ENCODE measurements at places on chromosomes 3 and 15.

DNA sequence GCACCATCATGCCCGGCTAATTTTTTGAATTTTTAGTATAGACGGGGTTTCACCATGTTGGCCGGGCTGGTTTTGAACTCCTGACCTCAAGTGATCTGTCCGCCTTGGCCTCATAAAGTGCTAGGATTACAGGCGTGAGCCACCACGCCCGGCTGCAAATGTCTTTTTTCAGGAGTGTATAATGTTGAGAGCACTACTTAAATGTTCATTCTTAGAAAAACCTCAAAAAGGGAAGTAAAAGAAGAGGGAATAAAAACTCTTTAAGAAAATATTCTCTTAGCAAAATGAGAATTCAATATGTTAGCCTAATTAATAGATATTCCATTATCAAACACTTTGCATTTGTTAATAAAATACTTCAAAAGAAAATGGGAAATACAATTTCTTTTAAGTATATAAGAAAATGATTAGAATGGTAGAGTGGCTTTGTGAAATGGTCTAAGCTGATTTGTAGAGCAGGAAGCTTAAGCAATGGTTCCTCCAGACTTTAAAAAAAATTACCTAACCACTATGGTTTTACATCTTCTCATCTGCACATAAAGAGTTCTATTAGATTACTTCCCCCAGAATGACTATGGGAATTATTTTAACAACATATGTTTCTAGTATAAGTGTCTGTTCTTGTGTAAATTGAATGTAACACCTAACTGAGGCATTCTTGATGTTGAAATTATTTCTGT, 226.7 kb upstream of the ALCAM start:
- DNase-seq = no peak

GRCh38 chr3:193387596-193387995, 9.0 kb upstream of the ATP13A5 start:
- no peak for DNase-seq

DNA sequence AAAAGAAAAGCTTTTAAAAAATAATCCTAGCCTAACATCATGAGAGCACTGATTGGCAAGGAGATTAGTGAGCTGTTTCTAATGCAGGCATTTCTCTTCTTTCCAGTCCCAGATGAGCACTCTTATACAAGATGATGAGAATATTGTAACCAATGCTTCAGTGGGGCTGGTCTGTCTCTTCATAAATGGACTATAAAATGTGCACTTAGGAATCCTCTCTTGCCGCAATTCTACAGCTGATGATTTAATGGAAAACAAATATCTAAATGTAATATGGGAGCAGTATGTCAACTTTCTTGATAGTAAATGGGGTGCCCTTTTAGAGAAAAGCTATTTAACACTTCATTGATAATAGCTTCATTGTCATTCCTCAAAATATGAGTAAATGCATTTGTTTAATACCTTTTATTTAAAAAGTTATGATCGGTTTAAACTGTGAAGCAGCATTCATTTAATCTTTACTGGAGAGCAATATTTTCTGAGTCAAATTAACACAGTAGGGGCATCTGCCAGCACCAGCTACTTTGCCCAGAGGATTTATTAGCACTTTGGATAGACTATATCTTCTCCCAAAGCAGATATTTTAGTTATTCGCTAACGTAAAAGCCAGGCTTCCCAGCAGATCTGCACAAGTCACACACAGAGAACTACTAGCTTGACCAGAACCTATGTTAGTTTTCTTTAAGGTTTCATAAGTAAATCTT, 985.9 kb downstream of the DIPK2A start:
- DNase-seq = no peak

GRCh38 chr3:112233083-112233482, 60.9 kb downstream of the SLC9C1 start:
- DNase-seq = no peak

GRCh38 chr15:96431786-96432185, 101.3 kb downstream of the NR2F2 start:
- no peak for DNase-seq

DNA sequence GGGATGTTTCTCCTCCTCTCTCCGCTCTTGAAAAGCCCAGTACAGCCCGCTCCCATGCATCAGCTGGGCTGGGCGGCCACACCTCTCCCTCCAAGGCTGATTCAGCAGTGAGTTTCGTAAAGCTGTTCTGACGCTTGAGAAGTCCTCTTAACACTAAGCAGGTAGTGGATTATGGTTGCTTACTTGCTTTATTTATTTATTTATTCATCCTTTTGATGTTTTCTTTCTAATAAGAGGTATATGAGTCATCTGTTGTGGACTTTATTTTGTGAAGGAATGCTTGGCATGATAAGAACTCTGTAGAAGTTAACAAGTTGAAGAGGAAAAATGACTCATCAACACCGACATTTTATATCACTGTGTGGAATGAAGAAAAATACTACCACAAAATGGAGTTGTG, 285.0 kb downstream of the SQOR start:
- no peak for DNase-seq

GRCh38 chr3:14305324-14305723, 97.1 kb upstream of the SLC6A6 start:
- DNase-seq = no peak

DNA sequence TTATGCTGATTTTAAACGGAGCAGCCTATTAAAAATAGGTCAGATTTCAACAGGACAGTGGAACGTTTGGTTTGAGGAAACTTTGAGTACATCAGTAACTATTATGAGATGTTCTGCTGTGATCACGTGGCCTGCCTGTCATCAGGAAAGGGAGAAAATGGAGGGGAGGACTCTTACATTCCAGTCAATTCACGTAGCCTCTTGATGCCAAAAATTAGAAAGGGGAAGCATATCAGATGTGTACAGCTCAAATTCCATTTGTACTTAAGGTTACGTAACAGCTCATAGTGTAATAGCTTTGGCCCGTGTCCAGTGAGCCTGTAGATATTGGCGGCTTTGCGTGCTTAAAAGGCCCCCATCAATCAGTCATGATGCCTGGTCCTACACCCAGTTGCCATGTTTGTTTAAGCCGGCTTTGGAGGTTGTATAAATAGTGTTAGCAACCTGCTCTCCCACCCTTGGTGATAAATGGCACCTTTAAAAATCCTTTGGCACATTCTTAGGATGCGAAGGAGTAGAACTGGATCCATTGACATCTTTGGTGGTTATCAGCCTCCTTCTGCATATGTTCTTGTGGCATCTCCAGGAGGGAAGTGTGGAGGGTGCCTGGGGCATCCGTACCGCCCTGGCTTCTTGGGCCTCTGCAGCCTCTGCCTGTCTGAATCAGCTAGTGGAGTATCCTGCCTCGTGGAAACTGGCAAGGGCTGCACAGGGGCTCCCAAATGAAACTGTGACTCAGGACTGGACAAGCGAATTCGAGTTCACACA, 163.9 kb downstream of the THSD4 start:
- no peak for DNase-seq

DNA sequence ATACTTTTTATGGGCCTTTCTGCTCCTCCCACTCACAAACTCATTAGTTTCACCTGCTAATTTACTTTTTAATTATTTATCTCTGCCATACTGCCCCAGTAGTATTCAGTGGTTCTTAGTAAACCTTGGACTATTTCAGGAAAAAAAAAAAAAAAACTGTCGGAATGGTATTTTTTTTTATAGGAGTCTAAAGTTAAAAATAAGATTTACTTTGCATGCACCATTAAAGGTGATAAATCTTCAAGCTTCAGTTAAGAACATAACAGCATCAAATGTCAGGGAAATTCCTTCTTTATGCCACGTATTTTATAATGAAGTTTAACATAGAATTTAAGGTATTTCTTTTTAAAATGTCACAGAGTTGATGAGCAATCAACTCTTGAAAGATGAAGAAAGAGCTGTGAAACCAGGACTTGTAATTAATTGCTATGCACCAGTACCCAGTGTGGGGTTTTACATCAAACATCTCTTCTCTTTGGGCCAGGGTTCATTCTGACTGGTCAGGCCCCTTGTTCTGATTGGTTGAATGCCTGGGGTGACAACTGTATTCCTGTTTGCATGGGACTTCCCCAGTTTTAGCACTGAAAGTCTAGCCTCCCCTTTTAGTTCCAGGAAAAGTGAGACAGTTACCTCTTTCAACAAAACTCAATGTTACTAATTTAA, 40.3 kb upstream of the PTPRG start:
- DNase-seq = no peak

DNA sequence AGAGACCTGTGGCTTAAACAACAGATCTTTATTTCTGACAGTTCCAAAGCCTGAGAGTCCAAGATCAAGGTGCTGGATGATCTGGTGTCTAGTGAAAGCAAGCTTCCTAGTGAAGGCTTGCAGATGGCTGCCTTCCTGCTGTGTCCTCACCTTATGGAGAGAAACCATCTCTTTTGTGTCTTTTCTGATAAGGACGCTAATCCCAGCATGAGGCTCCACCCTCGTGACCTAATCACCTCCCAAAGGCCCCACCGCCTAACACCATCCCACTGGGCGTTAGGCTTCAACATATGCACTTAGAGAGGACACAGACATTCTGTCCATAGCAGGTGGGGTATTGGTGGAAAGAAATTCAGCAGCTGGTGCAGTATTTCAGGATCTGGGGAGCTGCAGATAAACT, 19.8 kb upstream of the LYSMD4 start:
- no peak for DNase-seq

GRCh38 chr3:22542311-22542710, 660.8 kb upstream of the UBE2E2 start:
- DNase-seq = no peak

DNA sequence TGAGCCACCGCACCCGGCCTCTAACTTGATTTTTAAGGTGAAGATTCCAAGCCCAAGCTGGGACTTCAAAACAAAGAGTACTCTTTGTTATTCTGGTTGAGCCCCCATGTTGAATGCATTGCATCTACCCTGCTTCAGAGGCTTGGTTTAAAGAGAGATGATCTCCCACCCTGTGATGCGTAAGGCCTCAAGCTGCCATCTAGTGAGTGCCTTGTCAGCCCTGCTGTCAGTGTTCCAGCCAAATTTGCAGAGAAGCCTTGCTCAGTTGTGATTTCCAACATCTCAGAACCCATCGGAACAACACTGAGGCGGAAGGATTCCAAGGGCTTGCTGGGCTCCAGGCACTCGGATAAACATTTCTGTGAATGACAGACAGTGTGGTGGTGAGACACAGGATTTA, 210.7 kb upstream of the RGMA start:
- DNase-seq = no peak

DNA sequence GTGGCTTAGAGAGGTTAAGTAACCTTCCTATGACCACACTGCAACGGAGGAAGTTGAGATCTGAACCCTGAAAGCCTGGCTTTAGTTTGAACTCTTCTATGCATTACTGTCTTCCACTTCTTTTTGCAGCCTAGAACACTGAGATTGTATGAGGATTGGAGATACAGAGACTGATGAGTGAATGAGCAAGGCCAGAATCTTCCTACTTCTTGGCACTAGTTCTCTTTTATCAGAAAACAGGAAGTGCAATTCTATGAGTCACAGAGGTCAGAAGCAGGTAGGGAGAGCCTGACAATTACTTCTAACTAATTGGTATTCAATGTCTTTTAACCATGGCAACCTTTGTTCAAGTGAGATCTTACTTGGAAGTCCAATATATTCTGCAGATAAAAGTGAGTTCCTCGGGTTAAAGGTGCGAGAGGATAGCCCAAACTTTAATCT, 219.0 kb downstream of the SHQ1 start:
- no peak for DNase-seq

DNA sequence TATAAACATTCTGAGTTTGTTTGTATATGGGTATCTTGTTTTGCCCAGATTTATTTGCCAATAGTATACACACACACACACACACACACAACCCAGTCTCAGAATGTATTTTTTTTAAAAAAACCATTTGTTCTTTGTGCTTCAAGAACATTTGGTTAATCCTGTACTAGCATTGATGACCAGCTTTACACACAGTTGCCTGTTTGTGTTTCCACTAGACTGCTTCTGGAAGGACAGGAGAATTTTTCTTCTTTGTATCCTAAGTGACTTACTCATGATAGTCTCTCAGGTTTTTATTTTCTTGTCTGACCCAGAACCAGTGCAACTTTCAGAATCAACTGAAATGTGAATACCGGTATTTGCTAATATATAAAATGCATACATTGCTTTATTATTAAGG, 40.5 kb downstream of the U2SURP start:
- no peak for DNase-seq

- DNase-seq = no peak
Measured at GRCh38 chr3:138036572-138036971, 26.6 kb downstream of the CLDN18 start.

DNA sequence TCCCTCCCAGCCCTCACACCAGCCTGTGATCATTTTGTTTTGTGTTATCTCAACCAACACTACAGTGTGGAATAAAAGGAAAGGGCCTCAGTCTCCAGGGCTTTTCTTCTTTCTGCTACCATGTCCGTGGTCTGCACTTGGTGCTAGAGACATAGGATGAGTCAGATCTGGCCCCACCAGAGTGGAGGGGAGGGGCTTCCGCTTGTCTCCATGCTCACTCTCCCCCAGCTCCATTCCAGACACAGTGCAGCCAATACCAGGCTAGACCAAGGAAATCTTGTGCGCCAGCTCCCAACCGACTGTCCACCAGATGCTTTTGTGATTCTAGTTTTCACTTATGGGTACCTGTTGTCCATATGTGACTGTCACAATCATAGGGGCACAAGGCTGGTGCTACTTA, 51.9 kb upstream of the TMEM115 start:
- DNase-seq = no peak

DNA sequence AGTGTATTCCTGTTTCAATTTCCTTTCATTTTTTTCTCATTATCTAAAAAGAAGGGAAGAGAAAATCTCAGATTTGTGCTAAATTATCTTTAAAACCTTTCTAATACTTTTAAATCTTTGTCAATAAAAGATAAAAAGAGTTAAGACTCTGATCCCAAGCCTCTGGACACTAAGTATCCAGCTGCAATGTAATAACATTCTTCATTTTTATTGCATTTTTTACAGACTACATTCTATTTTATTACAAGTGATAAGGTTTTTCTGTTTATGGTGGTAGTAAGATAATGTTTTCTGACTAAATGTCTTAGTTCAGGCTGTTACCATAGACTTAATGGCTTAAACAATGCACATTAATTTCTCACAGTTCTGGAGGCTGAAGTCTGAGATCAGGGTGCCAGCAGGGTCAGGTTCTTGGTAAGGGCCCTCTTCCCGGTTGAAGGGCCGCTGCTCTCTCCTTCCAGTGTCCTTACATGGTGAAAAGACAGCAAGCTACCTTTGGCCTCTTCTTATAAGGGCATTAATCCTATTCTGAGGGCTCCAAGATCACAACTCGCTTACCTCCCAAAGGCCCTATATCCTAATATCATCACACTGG, 19.7 kb downstream of the KCNAB1 start:
- no peak for DNase-seq

GRCh38 chr3:113140876-113141275, 70.5 kb upstream of the BOC start:
- no peak for DNase-seq

DNA sequence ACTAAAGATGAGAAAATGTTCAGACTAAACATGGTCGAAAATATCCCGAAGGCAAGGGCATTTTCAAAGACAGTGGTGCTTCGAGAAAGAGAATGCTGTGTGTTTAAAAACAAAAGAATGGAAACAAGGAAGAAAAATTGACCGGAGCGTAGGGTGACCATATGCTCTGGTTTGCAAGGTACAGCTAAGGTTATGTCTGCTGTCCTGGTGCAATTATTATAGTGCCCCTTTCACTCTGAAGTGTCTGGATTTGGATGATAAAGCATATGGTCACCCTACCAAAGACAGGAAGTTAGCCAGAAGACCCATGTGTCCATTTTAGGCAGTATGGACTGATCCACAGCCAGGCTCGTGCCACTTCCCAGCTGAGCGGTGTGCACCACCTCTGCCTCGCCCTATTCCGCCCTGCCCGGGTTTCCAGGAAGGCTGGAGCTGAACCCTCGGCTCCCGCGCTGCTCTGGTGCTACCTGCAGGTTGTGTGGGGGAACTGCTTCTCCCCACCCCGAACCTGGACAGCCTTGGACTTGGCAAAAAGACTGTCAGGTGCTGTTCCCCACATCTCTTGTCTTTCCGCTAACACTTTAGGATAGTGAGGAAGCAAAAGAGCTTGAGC, 25.2 kb downstream of the GOLGA6D start:
- no peak for DNase-seq

Data from activated CD8-positive, alpha-beta memory T cell treated with anti-CD3 and anti-CD28 coated beads for 1 hour (primary cell).